ENCODE measurements at places on chromosomes 2 and 18. TPM values are rescaled to one million over a fixed set of nuclear protein-coding genes. Genes with fewer than 3 reads are reported as not detected.

TEX44 gene
- not detected for total RNA-seq

SLC16A14 gene
- total RNA-seq: 5.3 TPM

SLC9A2 gene
- total RNA-seq: 76.2 TPM

TTN gene
- total RNA-seq: 1.8 TPM

CRACDL gene
- total RNA-seq: 11.5 TPM

SKOR2 gene
- total RNA-seq: not detected

NT5DC4 gene
- not detected for total RNA-seq

ZNF532 gene
- total RNA-seq: 14.8 TPM

ALPI gene
- 27.1 TPM for total RNA-seq

DNA sequence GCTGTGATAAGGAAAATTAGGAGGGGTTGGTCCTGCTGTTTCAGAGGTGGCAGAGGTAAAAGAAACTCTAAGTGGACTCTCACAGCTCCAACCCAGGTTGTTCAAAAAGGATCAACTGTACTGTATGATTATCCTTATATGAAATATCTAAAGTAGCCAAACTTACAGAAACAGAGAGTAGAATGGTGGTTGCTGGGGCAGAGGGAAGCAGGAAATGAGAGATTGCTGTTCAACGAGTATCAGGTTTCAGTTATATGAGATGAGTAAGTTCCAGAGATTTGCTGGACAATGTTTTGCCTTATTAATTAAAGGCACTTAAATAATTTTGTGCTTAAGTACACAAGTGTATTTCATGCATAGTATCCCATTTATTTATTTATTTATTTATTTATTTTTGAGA, 972.0 kb upstream of the LRRTM1 start:
- no peak for DNase-seq
- no peaks in the 10 kb centered on the region for H3K36me3 ChIP-seq
- H3K4me1 ChIP-seq: no peaks in the 10 kb centered on the region
- no peak overlapping the region for H3K4me3 ChIP-seq
- H3K27ac ChIP-seq: no peak overlapping the region

DNA sequence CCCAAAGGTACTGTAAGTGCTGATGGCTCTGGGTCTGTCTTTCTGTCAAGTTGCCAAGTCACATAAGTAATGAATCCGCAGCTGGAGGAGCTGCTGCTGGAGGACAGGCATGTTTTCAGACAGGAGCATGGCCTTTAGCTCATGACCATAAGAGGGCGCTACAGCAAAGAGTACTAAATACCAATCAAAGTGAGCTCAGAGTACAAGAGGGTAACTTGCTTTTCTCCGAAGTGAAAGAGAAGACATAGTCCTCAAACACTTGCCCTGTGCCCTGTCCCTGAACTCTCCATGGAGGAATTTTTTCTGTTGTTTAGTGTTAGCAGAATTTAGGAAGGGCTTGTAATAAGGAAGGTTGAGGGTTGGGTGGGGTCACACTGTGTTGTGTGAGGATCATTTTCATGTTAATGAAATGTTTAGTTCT, 58.0 kb upstream of the EML6 start:
- H3K27ac ChIP-seq: peak overlapping the region; percentile 45
- no peak overlapping the region for H3K4me3 ChIP-seq
- H3K36me3 ChIP-seq: peaks cover 21% of the 10 kb centered on the region

- no peaks in the 10 kb centered on the region for H3K4me1 ChIP-seq
- no peak overlapping the region for H3K4me3 ChIP-seq
- DNase-seq: no peak
- no peak overlapping the region for H3K27ac ChIP-seq
- H3K36me3 ChIP-seq: no peaks in the 10 kb centered on the region
Measured at GRCh38 chr2:230471074-230471473, 55.1 kb downstream of the SP100 start.

- H3K27ac ChIP-seq: no peak overlapping the region
- H3K4me1 ChIP-seq: no peaks in the 10 kb centered on the region
- no peaks in the 10 kb centered on the region for H3K36me3 ChIP-seq
- DNase-seq: no peak
- H3K27me3 ChIP-seq: no peaks in the 10 kb centered on the region
Measured at GRCh38 chr2:128103407-128103806, 12.4 kb downstream of the UGGT1 start.

DNA sequence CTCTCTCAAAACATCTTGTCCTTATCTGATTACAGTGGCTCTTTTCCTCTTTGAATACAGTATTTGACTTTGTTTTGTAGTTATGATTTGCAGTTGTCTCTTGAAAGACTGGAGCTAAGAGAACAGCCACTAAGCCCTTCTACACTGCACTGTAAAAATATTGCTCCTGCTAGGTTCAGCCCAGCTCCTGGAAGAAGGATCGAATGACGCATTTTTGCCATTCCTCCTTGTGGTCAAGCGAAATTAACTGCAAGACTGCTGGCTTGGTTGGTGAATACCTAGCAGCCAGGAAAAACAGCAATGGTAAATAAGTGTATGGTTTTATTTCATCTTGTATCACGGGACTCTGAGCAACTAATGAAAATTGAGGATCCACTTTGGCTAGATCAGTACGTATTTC, 407.8 kb upstream of the CDH2 start:
- H3K27ac ChIP-seq: no peak overlapping the region
- H3K4me3 ChIP-seq: no peak overlapping the region
- no peaks in the 10 kb centered on the region for H3K4me1 ChIP-seq
- H3K36me3 ChIP-seq: no peaks in the 10 kb centered on the region
- no peak for DNase-seq
- no peaks in the 10 kb centered on the region for H3K27me3 ChIP-seq

DNA sequence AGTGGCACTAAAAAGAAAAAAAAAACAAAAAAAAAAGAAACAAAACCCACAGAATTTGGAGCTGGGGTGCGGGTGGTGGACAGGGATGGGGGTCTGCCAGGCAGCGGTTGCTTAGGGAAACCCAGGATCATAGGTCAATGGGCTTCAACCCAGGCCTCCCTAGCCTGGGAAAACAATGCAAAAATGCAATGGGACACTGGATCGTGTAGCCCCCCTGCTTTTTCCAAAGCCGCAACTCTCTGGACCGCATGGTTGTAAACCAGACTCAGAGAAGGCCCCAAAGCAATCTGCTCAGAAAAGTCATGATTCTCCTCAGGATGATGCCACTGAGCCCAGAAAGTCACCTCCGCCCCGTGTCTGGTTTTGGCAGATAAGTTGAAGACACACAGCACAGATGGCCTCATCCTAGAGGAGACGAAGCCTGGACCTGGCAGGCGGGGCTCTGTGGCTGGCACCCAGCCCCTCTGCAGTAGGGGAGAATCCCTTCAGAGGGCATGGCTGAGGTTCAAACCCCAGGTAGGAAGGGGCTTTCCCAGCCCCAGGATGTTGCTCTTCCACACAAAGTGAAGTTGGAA, 5.1 kb downstream of the DLX2 start:
- H3K36me3 ChIP-seq: no peaks in the 10 kb centered on the region
- no peak overlapping the region for H3K27ac ChIP-seq
- peaks cover 39% of the 10 kb centered on the region for H3K4me1 ChIP-seq
- H3K4me3 ChIP-seq: no peak overlapping the region
- no peak for DNase-seq

GRCh38 chr2:40150266-40150665, 301.6 kb downstream of the SLC8A1 start:
- no peaks in the 10 kb centered on the region for H3K4me1 ChIP-seq
- no peak for DNase-seq
- no peaks in the 10 kb centered on the region for H3K27me3 ChIP-seq
- no peak overlapping the region for H3K27ac ChIP-seq
- H3K4me3 ChIP-seq: no peak overlapping the region

- H3K4me3 ChIP-seq: no peak overlapping the region
- H3K4me1 ChIP-seq: no peaks in the 10 kb centered on the region
- no peaks in the 10 kb centered on the region for H3K27me3 ChIP-seq
- no peak overlapping the region for H3K27ac ChIP-seq
- H3K36me3 ChIP-seq: no peaks in the 10 kb centered on the region
Measured at GRCh38 chr2:215791481-215791937, 221.8 kb downstream of the MREG start.

DNA sequence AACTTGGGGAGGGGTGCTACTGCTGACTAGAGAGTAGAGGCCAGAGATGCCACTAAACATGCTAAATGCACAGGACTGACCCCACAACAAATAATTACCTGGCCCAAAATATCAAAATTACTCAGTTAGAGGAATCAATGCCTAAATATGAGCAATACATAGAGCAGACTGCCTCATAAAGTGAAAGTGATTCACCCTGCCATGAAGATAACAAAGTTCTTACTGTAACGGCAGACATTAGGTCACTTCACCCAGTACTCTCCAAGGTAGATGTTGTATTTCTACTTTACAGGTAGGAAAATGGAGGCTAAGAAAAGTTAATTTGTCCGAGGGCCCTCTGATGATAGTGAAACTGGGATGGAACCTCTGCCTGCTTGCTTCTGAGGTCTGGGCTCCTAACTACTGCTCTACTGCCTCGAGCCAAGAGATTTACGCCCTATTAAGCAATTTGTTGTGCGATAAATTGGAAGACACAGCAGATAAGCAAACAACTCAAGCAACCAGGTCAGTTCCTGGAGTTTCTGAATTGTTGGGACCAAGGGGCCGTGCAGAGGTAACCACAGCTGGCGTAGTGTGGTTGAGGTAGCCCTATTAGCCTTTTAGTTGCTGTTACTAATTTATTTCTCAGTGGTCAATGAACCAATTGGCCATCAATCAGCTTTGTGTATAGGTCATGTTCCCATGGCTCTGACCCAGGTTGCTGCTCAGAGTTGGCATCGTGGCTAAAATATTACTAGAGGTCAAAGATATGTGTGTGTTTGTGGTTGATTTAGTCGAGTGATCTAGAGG, 4.8 kb downstream of the DHRS9 start:
- no peak overlapping the region for H3K4me3 ChIP-seq
- H3K36me3 ChIP-seq: no peaks in the 10 kb centered on the region
- no peaks in the 10 kb centered on the region for H3K4me1 ChIP-seq
- H3K27me3 ChIP-seq: no peaks in the 10 kb centered on the region
- no peak for DNase-seq
- no peak overlapping the region for H3K27ac ChIP-seq

DNA sequence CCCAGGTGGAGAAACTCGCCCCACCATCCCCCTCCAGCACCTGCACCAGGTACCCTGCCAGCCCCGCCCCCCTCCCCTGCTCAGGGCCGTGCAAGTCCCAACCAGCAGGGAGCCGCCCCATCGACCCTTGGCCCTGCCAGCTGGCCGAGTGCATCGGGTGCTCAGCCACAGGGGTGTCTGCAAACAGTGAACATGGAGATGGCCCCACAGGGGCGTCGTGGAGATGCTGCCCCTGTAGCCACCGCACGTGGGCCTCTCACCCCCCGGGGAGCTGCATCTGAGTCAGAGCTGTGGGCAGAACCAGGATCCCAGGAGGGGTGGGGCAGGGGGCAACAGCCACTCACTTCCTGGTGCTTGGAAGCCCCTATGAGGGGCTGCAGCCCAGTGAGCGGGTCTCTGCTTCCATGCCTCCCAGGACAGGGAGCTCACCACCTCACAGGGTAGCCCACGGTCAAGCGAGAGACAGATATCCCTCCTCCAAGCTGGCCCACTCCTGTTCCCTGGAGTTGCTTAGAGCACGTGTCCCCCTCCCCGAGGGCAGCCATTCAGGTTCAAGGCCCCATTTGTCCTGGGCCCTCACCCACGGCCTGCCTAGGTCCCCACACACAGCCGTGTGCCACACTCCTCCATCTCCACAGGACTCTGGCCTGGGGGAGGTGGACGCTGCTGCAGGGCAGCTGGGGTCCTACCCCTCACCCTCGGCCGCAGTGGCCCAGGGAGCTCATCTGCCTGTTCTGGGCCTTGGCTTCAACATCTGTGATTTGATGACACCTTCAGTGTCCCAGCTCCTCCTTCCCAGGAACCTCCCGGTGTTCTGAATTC, 1.1 kb upstream of the MAB21L4 start:
- H3K36me3 ChIP-seq: no peaks in the 10 kb centered on the region
- H3K4me1 ChIP-seq: no peaks in the 10 kb centered on the region
- H3K27me3 ChIP-seq: no peaks in the 10 kb centered on the region
- H3K4me3 ChIP-seq: no peak overlapping the region
- H3K27ac ChIP-seq: no peak overlapping the region
- DNase-seq: peak; percentile 68

- no peaks in the 10 kb centered on the region for H3K27me3 ChIP-seq
- no peak for DNase-seq
- H3K36me3 ChIP-seq: no peaks in the 10 kb centered on the region
- no peak overlapping the region for H3K4me3 ChIP-seq
- no peak overlapping the region for H3K27ac ChIP-seq
Measured at GRCh38 chr2:215664847-215665525, 229.1 kb upstream of the FN1 start.

GRCh38 chr2:179703702-179704101, 157.7 kb downstream of the ZNF385B start:
- H3K4me1 ChIP-seq: no peaks in the 10 kb centered on the region
- H3K36me3 ChIP-seq: no peaks in the 10 kb centered on the region
- H3K27ac ChIP-seq: no peak overlapping the region

GRCh38 chr2:207479198-207479785, 50.5 kb upstream of the CREB1 start:
- H3K4me1 ChIP-seq: no peaks in the 10 kb centered on the region
- no peak overlapping the region for H3K4me3 ChIP-seq
- no peak for DNase-seq
- no peak overlapping the region for H3K27ac ChIP-seq
- H3K36me3 ChIP-seq: no peaks in the 10 kb centered on the region

- H3K4me1 ChIP-seq: no peaks in the 10 kb centered on the region
- H3K27me3 ChIP-seq: peaks cover 7% of the 10 kb centered on the region
- no peak overlapping the region for H3K27ac ChIP-seq
- H3K36me3 ChIP-seq: no peaks in the 10 kb centered on the region
- DNase-seq: no peak
- H3K4me3 ChIP-seq: no peak overlapping the region
Measured at GRCh38 chr2:70837980-70838925, 2.6 kb upstream of the CD207 start.

DNA sequence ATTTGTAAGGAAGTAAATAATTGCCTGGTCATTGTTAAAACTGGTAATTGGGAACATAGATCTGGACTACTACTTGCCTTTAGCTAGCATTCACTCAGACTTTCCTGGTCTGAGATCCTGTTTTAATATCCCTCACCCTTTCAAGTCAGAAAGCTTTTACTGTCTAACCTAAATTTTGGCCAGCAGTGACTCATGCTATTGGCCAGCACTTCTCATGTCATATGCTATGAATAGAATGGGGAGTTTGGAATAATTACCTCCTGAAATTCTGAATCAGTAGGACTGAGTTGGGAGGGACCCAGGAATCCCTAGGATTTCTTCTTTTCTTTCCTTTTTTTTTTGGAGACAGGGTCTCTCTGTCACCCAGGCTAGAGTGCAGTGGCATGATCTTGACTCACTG, 19.3 kb downstream of the STK36 start:
- no peaks in the 10 kb centered on the region for H3K4me1 ChIP-seq
- no peak for DNase-seq
- no peak overlapping the region for H3K4me3 ChIP-seq
- H3K27ac ChIP-seq: no peak overlapping the region

Data from colonic mucosa (tissue), 4 donors.